Midbrain (tissue), 1 donor: ENCODE measurements at places on chromosomes 1 and 21.

- peak; percentile 74 for DNase-seq
Observed at GRCh38 chr1:206912445-206913095, 9.2 kb downstream of the FCMR start.

DNA sequence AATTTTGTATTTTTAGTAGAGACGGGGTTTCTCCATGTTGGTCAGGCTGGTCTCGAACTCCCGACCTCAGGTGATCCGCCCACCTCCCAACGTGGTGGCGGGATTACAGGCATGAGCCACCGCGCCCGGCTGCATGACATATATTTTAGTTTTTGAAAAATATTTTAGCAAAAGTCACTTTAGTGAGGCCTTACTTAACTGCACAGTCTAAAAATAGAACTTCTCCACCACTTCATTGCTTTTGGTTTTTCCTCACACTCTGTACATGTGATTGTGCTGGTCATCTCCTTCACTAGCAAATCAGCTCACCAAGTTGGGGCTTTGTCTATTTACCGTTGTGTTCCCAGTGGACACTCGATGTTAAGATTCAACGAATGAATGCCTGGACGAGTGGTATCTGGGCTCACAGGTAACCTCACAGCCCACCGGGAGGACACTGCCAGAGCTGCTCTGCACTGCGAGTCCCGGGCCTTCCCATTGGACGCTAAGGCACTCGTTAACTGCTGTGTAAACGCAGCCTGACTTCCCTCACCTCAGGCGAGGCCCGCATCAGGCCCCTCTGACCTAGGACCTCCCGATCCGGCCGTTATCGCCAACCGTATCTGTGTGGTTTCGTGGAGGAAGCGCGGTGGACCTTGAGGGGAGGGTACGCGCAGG is 14.0 kb upstream of the ZNF692 start:
- DNase-seq: peak; percentile 69

DNA sequence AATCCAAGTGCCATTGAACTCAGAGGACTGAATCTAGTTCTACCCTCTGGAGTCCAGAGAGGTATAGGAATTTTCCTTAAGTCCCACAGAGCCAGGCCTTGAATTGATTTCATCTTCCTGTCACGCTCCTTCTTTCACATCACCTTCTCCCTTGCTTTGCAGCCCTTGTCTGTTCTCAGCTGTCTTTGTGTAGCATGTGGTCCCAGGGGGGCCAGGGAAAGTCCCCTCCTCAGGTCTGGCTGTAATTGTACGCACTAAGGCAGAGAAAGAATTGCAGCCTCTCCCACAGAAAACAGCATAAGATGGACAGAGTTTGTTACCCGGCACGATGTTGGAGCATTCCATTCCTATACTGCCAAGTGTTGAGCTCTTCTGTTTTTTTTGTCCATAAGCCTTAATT is 153.6 kb downstream of the FAM78B start:
- DNase-seq: no peak

DNA sequence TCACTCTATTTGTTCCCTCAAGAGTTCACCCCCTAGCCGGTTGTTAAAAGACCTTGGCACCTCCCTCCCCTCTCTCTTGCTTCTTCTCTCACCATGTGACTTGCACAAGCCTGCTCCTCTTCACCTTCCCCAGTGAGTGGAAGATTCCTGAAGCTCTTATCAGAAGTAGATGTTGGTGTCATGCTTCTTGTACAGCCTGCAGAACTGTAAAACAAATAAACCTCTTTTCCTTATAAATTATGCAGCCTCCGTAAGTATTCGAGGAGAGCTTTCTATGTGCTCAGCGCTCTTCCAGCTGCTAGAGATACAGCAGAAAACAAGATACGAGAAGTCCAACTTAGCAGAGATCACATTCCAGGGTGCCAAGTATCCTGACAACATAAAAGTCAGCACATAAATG is 147.0 kb upstream of the RUNX1 start:
- DNase-seq: no peak

GRCh38 chr1:44733365-44733764 is 2.4 kb upstream of the RNU5D-1 start:
- DNase-seq: no peak

DNA sequence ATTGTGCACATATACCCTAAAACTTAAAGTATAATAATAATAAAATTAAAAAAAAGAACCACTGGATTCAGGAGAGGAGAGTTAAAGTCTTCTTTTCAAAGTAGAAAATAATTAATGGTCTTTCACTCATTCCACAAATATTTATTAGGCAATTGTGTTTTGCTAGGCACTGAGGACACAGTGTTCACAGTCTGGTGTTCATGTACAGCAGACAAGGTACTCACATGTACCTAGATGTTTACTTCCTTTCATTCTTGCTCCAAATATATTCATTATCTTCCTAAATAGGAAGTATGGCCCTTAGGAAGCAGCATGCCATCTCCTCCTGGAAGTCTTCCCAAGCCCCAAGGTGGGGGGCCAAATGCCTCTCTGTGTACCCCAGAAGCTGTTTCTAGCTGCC is 265.0 kb downstream of the NPHP4 start:
- DNase-seq: no peak

GRCh38 chr1:167762061-167762746 is 40.4 kb downstream of the MPZL1 start:
- DNase-seq: no peak

GRCh38 chr1:44855742-44856141 is 12.7 kb upstream of the PTCH2 start:
- DNase-seq: no peak

DNA sequence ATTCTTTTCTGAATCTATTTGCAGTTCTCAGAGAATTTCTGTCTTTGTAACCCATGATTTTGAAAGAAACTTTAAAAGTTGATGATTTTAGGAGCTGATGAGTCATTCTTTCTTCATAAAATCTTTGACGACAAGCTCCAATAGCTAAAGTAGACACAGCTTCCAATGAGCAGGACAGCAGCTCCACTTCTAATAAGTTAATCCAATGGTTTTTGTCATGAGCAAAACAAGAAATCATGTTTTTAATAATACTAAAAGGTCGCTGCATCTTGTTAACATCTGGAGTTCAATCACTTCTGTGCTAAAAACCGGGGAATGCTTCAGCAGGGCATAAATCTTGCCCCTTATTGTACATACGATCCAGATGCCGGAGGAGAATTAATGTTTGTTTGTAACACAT is 48.9 kb upstream of the GORAB start:
- DNase-seq: no peak

GRCh38 chr1:168958562-168959289 is 147.8 kb upstream of the ATP1B1 start:
- DNase-seq: no peak

DNA sequence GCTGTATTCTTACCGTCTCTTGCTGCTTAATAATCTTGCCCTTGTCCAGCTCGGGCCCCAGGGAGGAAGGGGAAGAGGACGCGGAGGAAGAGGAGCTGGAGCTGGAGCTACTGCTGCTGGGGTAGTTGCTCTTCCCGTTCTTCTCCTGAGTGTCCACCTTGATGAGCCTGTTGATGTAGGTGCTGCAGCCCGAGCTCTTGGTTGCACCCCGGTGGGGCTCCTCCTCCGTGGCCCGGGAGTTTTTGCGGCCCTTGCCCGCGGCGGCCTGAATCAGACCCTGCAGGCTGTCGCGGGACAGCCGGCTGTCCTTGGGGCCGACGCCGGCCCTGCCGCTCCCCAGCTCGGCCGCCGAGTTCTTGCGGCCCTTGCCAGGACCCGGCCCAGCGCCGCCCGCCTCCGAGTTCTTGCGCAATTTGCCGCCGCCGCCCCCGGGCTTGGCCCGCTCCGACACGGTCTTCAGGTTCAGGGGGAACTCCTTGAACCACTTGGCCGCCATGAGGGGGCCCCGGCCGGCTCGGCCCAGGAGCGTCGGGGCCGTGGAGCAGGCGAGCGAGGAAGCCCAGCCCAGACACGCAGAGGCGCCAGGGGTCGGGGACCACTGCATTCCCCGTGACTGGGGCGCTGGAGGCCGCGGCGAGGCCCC is 475 bp upstream of the TDRD10 start:
- no peak for DNase-seq

GRCh38 chr1:223843934-223844786 is 1.6 kb downstream of the TP53BP2 start:
- no peak for DNase-seq

GRCh38 chr1:56472860-56473259 is 106.5 kb downstream of the PLPP3 start:
- peak; percentile 10 for DNase-seq

- no peak for DNase-seq
Observed at GRCh38 chr21:44532712-44533111, 7.3 kb downstream of the KRTAP10-1 start.

GRCh38 chr1:45123358-45123757 is 83.0 kb downstream of the ZSWIM5 start:
- DNase-seq: no peak

DNA sequence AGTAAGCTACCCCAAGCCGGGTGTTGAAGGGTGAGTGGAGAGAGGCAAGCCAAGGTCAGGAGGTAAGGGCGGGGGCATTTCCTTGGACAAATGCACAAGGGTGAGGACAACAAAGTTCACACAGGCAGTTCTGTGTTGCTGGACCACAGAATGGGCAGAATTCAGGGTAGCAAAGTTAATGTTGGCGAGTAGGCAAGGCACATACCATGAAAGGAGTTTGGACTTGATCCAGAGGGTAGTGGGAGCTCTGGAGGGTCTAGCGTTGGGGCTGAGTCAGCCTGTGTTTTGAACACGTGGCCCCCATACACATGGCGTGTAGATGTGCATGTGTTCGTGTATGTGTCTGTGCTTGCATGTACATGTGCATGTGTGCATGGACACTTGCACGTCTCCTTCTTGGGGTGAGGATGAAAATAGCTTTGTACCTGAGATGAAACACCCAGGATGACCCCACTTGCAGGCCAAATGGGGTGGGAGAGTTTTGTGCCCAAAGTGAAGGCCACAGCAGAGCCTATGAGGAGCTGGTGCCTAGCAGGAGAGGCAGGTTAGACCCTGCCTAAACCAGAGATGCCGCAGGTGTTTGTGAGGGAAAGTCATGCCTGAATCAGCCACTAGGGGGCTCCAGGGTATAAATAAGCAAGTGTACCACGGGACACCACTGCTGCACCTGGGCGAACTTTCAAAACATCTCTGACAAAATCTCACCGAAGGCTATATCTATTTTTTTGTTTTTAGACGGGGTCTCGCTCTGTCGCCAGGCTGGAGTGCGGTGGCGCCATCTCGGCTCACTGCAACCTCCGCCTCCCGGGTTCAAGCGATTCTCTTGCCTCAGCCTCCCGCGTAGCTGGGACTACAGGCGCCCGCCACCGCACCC is 21.8 kb downstream of the SLC27A3 start:
- DNase-seq: peak; percentile 42

DNA sequence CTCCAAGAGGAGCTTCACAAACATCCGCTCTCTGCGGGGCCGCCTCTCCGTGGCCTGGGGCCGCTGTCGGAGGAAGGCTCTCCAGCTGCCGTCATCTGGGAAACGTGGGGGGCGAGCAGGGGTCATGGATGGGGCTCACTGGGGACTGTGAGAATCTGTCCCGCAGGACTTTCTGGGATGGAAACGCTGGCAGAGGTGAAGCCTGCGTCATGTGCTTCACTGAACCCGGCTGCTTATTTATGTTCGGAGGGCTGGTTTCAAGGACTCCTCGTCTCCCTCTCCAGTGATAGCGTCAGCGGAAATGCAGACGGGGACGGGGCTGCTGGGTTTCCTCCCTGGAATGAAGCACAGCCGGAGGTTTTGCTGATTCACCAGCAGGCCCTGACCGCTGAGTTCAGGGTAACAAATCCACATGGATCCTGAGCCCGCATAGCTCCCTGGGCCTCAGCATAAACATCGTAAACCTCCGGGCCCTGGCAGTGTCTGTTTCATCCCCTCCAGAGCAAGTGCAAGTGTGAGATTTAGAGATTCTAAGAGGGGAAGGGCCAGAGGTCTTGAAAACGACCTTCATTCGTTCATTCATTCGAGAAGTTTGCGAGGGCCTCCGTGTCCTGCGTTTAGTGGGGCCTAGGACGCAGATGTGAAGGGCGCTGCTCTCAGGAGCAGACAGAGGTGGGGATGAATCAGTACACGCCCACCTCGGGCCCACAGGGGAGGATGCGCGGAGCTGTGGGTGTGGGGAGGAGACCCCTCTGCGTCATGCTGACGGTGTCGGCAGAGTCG is 7.0 kb upstream of the POFUT2 start:
- DNase-seq: no peak

DNA sequence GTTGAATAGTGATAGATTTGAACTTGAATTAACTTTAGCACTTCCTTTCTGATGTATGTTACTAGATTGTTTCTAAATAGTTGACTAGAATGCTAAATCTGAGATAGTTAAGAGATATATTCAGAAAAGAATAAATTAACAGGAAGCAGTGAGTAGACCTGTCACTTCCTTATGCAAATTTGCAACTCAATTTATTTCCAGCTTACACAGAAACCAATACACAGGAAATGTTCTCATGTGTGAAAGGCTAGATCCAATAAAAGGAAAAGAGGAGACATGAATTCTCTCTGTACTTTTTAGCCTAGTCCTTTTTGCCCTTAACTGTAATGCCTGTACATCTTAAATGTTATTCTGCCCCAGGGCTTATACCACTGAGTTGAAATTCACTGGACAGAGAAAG is 522.3 kb downstream of the COL11A1 start:
- DNase-seq: no peak
